Bone marrow (tissue), 2 donors: ENCODE measurements at places on chromosomes 6 and 20.

DNA sequence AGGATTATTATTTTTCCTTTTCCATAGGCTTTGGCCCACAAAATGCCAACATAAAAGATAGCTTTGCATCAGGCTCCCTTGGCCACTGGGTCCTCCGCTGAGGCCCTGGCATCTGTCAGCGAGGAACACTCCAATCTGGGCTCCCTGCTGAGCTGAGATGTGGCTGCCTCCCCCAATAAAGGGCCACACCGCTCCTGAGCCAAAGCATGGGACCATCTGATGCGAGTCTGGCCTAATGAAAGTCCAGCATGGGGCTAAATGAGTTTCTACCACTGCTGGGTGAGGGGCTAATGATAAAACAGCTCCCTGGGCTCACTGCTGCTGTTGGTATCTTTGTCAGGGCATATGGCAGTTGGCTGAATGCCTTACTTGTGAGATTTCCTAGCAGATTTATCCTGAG lies 817.5 kb upstream of the SLC35B3 start:
- DNase-seq, result no peak

GRCh38 chr6:104325341-104326172 lies 534.2 kb downstream of the HACE1 start:
- no peak for DNase-seq

DNA sequence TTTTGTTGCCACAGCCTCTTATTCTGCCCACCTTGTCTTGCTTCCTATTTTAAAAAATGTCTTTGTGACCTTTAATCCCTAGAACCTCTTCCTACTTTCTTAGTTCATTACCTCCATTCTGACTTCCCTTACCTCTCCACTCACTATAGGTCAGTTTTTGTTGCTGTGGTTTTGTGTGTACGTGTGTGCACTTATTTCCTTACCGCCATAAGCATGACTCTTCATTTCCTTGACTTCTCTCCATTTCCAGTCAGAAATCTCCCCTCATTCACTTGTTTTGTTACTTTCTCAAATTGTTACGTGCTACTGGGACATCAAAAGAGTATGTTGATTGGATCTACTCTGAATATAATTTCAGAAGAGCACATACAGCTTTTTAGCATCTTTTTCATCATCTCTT lies 26.6 kb downstream of the SF3B5 start:
- DNase-seq, result no peak

- DNase-seq, result no peak
Measured at GRCh38 chr6:41073968-41074691, 1.4 kb downstream of the NFYA start.

GRCh38 chr6:45577836-45578504 lies 200.2 kb upstream of the SUPT3H start:
- no peak for DNase-seq

DNA sequence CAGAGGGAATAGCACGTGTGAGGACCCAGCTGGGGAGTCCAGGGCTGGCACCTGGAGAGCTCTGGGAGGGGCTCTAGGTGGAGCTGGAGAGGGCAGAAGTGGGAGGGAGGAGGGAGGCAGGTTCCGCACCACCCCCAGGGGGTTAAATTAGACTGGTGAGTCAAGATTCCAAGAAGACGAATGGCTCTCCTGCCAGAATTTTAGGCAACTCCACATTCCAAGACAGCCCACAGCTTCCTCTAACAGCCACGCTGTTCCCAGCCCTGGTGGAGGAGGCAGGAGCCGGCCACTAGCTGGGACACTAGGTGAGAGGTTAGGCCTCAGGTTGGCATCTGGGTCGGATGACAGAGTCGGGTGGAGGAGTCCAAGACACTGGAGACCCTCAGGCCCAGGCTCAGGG lies 60.2 kb downstream of the TFAP2C start:
- no peak for DNase-seq

GRCh38 chr6:163992701-163993100 lies 578.2 kb downstream of the QKI start:
- DNase-seq, result no peak

DNA sequence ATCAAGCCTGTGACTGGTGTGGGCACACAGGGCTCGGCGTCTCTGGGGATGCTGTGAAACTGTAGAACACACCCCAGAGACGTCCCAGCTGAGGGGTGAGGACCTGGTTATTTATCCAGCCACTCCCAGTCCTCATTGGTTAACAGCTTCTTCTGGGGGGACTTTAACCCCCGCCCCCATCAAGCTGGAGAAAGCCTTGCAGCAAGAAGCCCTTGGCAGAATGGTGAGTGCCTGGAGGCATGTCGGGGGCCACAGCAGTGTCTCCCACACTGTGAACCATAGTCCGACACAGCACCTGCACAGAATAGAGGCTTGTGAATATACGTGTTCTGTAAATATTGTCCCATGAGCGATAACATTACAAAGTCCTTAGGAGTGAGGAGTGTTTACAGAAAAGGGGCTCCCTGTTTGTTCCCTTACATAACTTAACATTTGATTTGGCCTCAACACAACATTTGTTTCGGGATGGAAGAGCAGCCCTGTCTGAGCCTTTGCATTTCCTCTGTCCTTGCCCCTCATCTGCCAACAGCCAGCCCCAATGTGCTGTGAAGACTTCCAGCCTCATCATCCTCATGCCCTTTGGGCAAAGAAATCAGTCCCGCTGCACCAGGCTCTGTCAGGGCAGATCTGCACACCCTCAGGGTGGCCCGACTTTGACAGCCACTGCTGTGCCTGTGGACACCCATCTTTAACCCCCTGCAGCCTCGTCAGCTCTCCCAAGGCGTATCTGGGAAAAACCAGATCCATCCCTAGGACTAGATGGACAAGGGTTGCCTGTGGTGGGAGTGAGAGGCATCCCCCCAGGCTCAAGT lies 2.2 kb upstream of the RRBP1 start:
- DNase-seq, result no peak

DNA sequence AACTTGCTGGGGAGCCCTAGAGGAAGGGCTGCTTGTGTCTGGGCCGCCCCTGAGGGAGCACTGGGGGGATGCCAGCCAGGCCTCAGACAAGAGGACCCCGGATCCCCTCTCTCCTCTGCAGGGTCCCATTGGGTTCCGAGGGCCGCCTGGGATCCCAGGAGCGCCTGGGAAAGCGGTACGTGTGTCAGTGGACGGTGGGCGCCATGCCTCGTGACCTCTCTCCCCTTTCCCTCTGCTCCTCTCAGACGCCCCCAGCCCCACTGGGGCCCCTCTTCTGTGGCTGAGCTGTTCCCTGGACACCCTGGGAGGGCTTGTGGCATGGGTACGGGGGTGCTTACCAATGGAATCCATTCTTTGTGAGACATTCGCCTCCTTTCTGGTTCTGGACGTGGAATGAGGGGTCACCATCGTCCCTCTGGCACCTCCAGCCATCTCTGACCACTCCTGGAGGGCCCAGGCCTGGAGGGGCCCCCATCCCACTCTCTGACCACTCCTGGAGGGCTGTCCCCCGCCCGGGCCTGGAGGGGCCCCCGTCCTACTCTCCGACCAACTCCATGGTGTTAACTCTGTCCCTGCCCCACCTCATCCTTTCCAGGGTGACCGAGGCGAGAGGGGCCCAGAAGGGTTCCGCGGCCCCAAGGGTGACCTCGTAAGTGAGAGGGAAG lies 9.9 kb downstream of the COL9A3 start:
- DNase-seq, result no peak

DNA sequence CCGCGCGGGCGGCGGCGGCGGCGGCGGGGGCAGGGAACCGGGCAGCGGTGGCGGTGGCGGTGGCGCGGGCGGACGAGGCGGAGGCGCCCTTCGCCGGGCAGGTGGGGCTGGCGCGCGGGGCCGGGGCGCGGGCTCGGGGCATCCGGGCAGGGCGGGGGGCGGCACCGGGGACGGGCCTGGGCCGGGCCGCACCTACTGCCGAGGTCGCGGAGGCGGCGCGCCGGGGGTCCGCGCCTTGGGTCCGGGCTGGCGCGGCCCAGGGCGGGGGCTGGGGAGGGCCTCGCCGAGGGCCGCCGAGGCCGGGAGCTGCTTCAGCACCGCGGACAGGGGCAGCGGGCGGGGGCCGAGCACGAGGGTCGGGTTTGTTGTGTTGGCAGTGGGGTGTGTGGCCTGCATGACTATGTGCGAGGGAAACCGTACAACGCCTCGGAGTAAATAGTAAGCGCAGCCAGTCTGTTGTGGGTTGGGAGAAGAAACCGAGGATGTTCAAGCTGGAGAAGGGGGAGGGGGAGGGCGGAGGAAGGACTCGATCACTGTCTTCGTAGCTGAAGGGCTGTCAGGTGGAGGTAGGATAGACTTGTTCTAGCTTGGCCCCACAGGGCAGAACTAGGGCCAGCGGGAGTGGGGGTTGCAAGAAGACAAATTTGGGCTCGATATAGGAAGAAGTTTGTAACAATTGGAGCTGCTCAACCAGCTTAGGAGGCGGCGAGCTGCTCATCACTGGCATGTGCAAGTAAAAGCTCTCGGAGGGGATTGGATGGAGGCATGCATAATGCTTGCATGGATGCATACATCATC lies 593 bp downstream of the MMP24 start:
- DNase-seq, result no peak

- DNase-seq, result no peak
Measured at GRCh38 chr6:107266563-107266962, 151.2 kb upstream of the BEND3 start.

DNA sequence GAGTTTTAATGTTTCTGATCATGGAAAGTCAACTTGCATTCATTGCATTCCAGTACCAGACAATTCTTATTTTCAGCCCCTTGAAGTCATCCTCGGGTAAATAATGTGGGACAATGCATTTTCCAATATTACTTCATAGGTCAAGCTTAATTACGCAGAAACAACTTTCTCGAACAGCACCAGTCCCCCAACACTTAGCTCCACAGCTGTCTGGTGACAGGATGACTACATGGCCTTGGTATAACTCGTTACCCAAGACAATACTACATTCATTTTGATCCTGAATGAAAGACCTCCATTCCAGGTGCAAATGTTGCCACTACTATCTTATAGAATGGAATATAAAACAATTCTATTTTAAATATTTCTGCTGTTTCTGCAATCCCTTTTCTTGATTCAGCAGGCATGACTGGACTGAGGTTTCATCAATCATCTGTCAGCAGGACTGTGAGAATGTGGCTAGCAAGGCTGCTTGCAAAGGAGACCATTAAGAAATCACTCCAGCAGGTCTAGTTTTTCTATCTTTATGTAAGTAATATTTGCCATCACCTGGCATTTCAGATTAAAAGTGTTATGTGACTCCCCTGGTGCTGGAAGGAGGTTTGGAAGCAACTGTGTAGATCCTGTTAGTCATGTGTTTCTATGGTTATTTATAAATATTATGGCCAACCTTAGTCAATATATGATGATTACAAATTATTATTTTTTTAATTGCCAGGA lies 147.9 kb downstream of the HAO1 start:
- DNase-seq, result no peak

DNA sequence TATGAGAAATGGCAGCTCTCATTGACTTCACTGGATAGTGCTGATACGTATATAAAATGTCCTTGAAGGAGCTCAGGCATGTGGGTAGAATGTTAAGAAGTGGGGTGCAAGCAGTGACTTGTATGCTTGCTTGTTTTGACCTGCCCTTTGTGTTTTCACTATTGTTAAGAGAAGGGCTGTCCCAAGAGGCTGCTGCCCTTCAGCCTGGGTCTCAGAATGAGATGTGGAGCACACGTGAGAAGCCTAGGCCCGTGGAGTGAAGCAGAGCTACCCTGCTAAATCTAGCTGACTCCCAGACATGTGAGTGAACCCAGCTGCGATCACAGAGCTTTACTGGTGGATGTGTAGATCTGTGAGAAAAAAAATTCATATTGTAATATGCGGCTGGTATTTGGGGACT lies 305.3 kb upstream of the RGS17 start:
- no peak for DNase-seq

GRCh38 chr6:112886415-112886814 lies 539.3 kb downstream of the RFPL4B start:
- DNase-seq, result no peak

GRCh38 chr6:112050429-112050828 lies 3.5 kb upstream of the CCN6 start:
- DNase-seq, result no peak

DNA sequence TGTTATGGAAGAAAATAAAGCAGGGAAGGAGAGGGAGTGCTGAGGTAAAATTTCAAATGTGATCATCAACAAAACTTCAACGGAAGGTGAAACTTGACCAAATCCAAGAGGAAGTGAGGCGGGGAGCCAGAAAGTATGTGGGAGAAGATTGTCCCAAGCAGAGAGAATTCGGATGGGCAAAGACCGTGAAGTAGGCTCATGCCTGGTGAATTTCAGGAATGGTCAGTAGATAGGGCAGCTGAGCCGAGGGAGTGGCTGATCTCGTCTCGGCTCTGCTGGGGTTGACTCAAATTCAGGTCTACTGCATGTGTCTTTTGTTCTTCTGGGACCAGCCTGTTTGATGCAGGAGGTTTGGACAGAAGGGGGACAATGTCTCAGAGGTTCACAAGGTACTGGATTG lies 7.0 kb upstream of the CSNK2A1 start:
- no peak for DNase-seq

GRCh38 chr20:50372770-50373088 lies 137.5 kb upstream of the PTPN1 start:
- no peak for DNase-seq

GRCh38 chr6:109023356-109023925 lies 71.2 kb downstream of the SESN1 start:
- DNase-seq, result peak; percentile 13

- no peak for DNase-seq
Measured at GRCh38 chr6:41732591-41733359, 2.6 kb downstream of the TFEB start.

- DNase-seq, result no peak
Measured at GRCh38 chr6:82493467-82493866, 129.8 kb downstream of the TPBG start.

GRCh38 chr6:40389254-40389653 lies 197.9 kb downstream of the LRFN2 start:
- DNase-seq, result no peak

DNA sequence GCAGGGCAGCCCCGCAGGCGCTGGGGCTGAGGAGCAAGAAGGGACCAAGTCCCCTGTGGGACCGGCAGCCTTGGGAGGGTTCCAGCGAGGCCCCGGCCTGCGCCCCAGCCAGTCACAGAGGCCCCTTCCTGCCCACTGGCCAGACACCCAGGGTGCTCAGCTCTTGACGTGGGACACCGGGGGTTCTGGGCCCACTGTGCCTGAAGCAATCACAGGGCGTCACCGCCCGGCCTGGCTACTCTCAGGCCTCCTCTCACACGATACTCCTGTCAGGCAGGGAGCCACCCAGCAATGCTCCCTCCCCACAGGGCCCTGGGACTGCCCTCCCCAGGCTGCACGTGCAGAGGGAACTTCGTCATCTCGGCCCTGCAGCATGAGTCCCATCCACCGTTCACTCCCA lies 14.5 kb downstream of the TAF4 start:
- no peak for DNase-seq
